Activated naive CD8-positive, alpha-beta T cell treated with anti-CD3 and anti-CD28 coated beads, Interleukin-2, amount 50 U/mL, for 24 hours (primary cell): ENCODE measurements at places on chromosomes 2 and 18.

- DNase-seq = no peak
Measured at GRCh38 chr2:222796413-222797103, 64.3 kb upstream of the ACSL3 start.

DNA sequence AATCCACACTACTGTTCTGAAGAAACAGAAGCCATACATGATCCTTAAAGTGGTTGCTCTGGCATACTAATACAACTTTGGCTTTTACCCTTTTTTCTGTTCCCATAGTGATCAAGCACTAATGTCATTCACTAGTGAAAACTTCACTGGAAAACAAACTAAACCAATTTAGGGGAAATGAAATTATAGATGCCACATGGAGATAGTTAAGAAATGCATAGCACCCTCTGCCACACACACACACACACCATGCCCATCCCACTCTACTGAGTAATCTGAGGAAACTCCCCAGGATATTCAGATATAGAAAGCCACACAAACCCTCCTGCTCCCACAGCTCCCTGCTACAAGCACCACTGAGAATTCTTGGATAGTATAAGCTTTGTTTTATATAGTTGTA is 39.1 kb downstream of the SLC3A1 start:
- no peak for DNase-seq

DNA sequence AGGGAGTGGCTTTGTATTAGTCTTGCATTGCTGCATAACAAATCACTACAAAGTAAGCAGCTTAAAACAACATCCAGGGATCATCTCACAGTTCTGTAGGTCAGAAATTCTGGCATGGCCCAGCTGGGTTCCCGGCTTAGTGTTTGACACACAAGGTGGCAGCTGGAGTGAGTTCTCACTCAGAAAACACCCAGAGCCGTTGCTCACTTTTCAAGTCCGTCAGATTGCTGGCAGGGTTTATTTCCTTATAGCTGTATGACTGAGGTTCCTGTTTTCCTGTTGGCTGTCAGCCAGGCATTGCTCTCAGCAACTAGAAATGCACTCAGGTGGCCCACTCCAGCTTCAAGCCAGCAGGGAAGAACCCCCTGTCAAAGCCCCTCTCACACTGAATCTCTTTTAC is 324.1 kb downstream of the CCDC178 start:
- no peak for DNase-seq

GRCh38 chr2:113700186-113700841 is 56.1 kb downstream of the SLC35F5 start:
- peak; percentile 50 for DNase-seq

DNA sequence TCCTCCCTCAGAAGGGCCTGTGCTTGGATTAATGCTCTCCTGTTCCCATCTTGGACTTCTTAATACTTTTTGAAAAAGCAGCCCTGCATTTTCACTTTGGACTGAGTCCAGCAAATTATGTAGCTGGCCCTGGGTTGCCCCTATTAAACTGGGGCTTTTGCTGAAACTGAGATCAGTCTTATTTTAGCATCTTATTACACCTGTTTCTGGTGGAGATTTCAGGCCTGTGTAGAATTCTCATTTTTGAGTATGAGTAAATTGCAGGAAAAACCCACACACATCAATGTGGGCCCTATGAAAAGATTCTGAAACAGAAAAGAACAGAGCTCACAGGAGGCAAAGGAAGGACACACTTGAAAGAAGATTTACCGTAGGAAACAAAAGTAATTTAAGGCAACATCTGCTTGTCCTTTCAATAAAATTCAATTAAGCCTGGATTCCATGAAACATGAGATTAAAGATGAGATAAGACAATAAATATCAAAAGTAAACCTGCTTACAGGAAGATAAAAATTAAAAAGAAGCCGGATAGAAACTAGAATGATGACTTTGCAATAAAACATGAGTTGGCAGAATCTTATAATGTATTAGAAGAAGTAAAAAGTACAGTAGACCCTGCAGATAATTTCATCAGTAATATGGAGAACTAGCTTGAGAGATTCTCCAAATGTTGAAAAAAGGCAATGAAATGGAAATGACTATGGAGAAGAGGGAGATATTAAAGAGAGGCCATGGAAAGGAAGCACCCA is 90.7 kb upstream of the GCFC2 start:
- no peak for DNase-seq

DNA sequence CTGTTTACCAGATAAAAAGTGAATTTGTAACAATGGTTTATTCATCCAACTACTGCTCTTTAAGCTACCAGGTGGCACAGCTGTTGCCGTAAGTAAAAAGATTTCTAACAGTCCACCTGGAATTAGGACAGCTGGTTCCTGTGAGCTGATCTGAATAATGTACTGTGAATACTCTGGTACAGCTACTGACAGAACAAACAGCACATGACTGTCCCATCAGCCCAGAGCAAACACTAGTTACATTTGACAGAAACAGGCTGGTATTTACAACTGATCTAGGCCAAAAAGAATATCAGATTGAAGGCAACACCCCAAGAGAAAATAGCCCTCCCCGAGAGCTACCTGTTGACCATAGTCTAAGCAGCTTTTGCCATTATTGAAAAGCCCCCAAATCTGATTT is 840.4 kb downstream of the CPS1 start:
- no peak for DNase-seq

DNA sequence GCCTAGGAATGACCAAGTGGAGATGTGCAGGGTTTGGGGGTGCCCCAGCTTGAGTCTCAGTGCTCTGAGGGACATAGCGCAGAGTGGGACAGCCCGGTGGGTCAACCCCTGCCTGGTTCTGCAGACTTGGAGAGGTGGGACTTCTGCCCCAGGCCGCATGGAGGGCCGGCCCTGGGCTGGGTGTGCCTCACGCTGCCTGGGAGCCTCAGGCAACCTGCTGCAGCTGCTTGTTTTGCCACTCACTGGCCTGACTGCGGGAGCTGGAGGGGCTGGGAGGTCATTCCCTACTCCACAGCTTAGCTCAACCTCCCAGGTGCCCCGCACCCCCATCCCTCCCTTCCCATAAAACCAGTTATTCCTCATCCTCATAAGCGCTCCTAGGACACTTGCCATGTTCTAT is 33.1 kb downstream of the ODC1 start:
- DNase-seq = no peak

- no peak for DNase-seq
Measured at GRCh38 chr18:35278085-35278484, 11.9 kb downstream of the ZSCAN30 start.

DNA sequence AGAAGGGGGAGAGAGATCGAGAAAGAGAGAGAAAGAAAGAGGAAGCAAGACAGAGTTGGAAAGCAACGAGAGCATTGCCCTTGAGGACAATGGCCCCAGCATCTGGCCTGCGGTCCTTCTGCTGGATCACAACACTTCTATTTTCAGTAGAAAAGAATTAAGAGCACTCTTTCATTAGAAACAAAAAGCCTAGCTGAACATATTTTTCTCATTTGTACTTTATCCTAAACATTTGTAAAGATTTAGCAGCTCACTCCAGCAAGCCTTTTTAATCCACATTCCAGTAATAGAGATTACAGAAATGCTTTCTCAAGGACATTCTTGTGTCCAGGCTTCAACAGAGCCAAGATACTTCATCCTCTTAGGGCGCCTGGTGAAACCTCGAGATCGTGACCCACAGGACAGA is 31.6 kb upstream of the AFF3 start:
- no peak for DNase-seq
